ENCODE measurements at places on chromosomes 13 and 19. TPM values are rescaled to one million over a fixed set of nuclear protein-coding genes. Genes with fewer than 3 reads are reported as not detected.

DNA sequence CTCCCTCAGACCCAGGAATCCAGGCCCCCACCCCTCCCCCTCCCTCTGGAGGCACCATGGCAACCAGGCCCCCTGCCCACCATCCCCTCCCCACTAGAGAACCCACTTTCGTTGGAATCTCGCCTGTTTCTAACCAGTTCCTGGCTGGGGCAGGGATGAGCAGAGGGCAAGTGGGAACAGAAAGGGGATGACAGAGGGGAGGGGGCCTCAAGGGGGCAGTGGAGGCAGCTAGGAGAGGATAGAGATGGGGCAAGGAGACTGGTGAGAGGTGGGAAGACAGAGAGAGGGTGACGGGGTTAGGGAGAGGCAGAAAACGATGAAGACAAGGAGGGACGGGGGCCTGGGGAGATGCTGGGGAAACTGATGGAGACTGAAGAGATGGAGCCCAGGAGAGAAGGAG, 586 bp upstream of the C19orf81 start:
- H3K4me3 ChIP-seq: no peak overlapping the region
- H3K36me3 ChIP-seq: no peaks in the 10 kb centered on the region
- no peaks in the 10 kb centered on the region for H3K4me1 ChIP-seq
- no peak overlapping the region for H3K27ac ChIP-seq
- no peaks in the 10 kb centered on the region for H3K27me3 ChIP-seq

GRCh38 chr13:79392882-79393563, 13.0 kb downstream of the RBM26 start:
- no peak overlapping the region for H3K4me3 ChIP-seq
- H3K36me3 ChIP-seq: no peaks in the 10 kb centered on the region
- no peak overlapping the region for H3K27ac ChIP-seq
- peak; percentile 92 for DNase-seq

DNA sequence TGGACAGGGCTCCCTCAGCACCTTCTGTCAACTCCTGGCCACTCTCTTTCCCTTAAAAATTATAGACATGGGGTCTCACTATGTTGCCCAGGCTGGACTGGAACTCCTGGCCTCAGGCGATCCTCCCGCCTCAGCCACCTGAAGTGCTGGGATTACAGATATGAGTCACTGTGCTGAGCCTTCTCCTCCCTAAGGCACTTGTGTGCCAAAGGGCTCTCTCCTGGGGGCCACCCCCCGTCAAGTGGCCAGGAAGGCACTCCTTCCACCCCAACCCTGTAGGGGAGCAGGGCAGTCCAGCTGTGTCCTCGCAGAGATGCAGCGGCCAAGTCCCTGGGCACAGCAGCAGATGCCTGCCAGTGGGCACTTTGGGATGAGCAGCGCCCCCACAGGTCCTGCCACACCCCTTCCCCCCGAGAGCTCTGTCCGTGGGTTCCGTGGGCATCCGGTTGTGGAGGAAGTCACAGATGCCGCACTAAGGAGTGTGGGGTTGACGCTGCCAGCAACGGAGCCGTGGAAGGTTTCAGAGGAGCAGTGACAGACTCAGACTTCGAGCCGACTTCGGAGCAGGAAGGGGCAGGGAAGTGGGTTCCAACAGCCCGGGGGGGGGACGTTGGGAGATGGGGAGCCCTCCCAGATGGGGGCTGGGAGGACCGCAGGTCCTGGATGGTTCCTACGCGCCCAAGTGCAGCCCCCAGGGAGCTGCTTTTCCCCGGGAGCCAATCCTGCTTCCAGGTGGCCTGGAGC, 3.3 kb upstream of the UQCR11 start:
- H3K4me1 ChIP-seq: no peaks in the 10 kb centered on the region
- no peaks in the 10 kb centered on the region for H3K27me3 ChIP-seq
- H3K36me3 ChIP-seq: peaks cover 24% of the 10 kb centered on the region
- DNase-seq: no peak

MUC16 gene
- not detected for polyA plus RNA-seq

ZNF492 gene
- 0.28 TPM for polyA plus RNA-seq

- H3K4me3 ChIP-seq: peak overlapping the region; percentile 36
- peaks cover 2% of the 10 kb centered on the region for H3K36me3 ChIP-seq
- H3K4me1 ChIP-seq: peaks cover 16% of the 10 kb centered on the region
- H3K27ac ChIP-seq: peak overlapping the region; percentile 63
These were observed 3.0 kb upstream of the PNKP start for GRCh38 chr19:49870309-49870901.

GRCh38 chr13:30119476-30119875, 187.9 kb downstream of the KATNAL1 start:
- H3K36me3 ChIP-seq: no peaks in the 10 kb centered on the region
- DNase-seq: peak; percentile 18
- H3K27me3 ChIP-seq: no peaks in the 10 kb centered on the region
- H3K4me1 ChIP-seq: peaks cover 5% of the 10 kb centered on the region
- H3K27ac ChIP-seq: no peak overlapping the region
